Hematopoietic multipotent progenitor cell (in vitro differentiated cells): ENCODE measurements at places on chromosomes 11 and 22.

DNA sequence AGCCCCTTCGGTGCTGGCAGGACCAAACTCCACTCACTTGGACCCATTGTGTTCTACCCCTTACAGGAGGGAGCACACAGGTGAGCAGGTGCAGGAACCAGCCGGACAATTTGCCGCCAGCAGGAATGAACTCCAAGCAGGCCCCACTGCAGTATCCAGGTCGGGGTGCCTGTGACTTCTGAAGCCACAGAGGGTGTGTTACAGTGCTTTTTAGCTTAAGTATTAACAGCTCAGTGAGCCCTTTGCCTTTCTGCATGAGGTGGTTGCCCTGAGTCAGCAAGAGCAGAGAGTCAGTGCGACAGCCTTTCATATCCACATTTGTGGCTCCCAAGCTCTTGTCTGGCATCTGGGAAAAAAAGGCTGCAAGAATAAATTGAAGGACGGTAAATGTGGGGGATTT is 366.6 kb upstream of the LRRC4C start:
- DNase-seq, result no peak

DNA sequence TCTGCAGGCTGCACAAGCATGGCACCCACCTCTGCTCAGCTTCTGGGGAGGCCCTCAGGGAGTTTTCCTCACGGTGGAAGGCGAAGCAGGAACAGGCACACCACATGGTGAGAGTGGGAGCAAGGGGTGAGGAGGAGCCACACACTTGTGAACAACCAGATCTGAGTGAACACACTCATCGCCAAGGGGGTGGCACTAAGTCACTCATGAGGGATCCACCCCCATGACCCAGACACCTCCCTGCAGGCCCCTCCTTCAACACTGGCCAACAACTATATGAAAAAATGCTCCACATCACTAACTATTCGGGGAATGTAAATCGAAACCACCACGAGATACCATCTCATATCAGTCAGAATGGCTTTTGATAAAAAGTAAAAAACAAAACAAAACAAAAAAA is 722 bp upstream of the KRTAP5-2 start:
- DNase-seq, result no peak

GRCh38 chr22:20953668-20954500 is 13.2 kb upstream of the AIFM3 start:
- no peak for DNase-seq

DNA sequence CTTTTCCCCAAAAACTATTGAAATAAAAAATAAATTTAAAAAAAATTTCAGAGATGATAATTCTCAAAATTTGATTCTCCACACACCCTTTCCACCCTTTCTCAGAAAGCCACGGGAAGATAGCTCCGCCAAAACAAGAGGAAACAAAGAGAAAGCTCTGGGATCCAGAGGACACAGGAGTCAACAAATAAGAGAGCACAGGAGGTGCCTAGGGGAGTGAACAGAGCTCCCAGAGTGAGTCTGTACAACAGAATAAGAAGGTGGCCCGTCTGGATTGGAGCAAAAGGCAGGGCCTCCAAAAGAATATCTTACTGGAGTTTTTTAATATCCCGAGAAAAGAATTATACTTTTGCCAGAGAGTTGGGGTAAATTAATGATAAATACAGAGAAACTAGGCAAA is 96.3 kb upstream of the DRD2 start:
- DNase-seq, result no peak

DNA sequence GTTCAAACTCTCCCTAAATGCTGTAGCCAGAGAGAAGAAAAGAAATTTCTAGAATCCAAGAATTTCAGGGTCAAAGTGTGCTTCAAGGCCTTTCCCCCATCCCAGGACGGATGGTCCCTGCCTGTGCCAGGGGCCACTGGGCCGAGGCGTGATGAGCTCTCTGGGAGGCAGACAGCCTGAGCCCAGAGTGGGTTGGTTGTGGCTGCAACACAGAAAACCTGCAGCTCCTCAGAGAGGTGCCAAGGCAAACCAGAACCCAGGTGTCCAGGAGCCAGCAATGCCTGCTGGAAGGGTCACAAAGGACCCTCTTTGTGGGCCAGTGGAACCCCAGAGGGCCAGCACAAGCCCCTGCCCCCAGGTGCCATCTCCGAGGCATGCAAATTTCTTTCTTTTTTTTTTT is 2.6 kb upstream of the APOL6 start:
- DNase-seq, result no peak

- DNase-seq, result no peak
Observed at GRCh38 chr11:8059571-8060011, 21.4 kb upstream of the TUB start.

GRCh38 chr11:94791216-94791889 is 23.2 kb downstream of the AMOTL1 start:
- no peak for DNase-seq

GRCh38 chr11:71329165-71329510 is 76.8 kb upstream of the SHANK2 start:
- no peak for DNase-seq

GRCh38 chr11:100876815-100877520 is 189.9 kb downstream of the ARHGAP42 start:
- DNase-seq, result no peak

DNA sequence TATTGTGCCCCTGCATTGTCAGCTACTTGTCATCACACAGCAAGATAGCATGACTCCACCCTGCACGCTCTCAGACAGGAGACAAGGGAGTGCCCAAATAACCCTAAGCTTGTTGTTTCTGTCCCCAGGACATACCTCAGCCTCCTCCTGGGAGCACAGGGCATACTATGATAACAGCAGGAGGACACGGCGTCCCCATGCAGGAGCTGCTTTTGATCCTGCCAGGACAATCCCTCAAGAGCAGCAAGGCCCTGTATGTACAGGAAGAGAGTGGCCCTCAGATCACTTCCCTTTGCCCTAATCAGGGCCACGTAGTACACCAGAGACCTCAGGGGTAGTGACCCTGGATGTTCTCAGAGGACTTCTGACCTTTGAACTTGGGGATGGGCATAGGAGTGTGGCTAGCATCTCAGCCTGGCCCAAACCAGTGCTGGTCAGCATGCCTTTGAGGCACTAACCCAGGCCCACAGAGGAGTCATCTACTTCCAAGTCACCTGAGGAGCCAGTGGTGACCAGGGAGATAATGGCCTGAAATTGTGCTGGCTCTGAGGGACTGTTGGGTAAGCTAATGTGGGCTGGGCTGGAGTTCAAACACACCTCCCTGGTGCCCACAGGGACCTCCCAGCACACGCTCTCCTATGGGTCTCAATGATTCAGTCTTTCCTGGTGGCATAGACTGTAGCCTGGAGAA is 9.2 kb downstream of the APOA4 start:
- DNase-seq, result no peak

DNA sequence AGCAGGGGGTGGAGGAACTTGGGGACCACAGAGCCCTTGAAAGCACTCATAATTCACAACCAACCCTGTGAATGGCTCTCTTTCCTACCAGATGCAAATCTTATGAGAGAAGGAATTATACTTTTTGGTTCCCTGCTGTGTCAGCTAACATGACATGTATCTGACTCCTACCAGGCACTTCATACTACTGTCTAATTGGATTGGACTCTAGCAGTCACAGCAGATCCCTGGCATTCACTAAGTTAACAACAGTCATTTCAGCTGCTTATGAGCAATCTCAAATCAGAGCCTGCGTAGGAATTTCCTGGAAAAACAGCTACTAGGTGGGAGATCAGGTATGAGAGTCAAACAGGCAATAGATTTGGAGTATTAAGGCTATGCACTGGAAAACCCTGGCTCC is 11.1 kb upstream of the ENDOD1 start:
- no peak for DNase-seq

GRCh38 chr11:76661834-76662434 is 8.6 kb downstream of the LRRC32 start:
- no peak for DNase-seq
